Body of pancreas (tissue), 4 donors: ENCODE measurements at places on chromosomes 12 and 14. TPM values are rescaled to one million over a fixed set of nuclear protein-coding genes. Genes with fewer than 3 reads are reported as not detected.
A peak's percentile ranks its signal among the peaks of the same experiment; 100 is the strongest.

SLC25A21 gene
- total RNA-seq: not detected

DNA sequence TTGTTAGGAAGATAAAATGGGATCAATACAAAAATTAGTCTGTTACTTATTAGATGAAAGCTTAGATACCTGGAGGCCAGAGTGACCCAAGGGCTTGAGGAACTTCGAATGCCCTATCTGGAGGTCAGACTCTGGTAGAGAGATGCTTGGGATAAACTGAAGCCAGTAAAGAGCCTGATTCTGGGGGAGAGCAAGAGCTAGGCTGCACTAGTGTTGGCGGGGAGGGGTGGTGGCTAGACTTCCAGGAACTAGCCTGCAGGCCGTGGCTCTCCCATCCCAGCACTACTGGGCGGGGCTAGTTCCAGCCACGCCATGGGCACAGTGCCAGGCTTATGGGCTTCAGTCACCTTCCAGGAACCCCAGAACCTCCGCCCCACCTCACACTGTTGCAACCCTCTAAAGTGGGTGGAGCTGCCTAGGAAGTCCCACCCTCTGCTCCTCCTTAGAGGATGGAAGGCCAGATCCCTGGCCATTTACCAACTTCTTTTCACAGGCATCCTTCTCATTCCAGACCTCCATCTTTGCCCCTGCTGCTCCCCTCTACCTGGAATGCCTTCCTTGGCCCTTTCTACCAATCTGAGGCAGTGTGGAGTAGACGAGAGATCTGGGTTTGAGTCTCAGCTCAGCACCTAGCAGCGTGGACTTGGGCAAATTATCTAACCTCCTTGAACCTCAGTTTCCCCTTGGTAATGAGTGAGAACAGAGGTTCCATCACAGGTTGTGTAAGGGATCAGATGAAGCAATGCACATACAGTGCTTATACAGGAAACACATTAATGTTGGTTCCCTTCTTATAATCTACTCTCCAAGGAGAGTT, 6.3 kb upstream of the NFE2 start:
- H3K4me1 ChIP-seq: peaks cover 12% of the 10 kb centered on the region
- H3K27ac ChIP-seq: no peak overlapping the region
- no peaks in the 10 kb centered on the region for H3K36me3 ChIP-seq
- DNase-seq: peak; percentile 48
- H3K4me3 ChIP-seq: no peak overlapping the region

CCDC177 gene
- not detected for total RNA-seq

GRCh38 chr12:130619385-130620001, 96.6 kb downstream of the RIMBP2 start:
- peak; percentile 26 for DNase-seq
- no peaks in the 10 kb centered on the region for H3K27me3 ChIP-seq
- no peaks in the 10 kb centered on the region for H3K4me1 ChIP-seq

DNA sequence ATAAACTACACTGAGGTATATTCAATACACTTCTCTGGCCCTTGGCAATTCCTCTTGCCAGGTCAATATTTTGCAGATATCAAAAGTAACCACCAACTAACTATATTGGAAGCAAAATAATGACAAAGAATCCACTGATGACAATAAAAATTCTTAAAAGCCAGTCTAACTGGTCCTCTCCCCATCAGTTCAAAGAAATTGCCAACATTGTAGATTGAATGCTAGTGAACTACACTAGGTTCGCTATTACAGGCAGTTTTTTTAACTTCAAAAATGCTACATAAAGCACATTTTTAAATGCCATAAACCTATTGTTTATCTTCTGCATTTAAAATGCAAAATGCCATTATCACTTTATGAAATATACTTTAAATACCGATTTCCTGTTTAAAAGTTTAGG, 4.0 kb downstream of the CDK17 start:
- H3K27ac ChIP-seq: no peak overlapping the region
- no peaks in the 10 kb centered on the region for H3K27me3 ChIP-seq
- no peak for DNase-seq

RNASE7 gene
- not detected for total RNA-seq

- no peak for DNase-seq
- no peak overlapping the region for H3K4me3 ChIP-seq
- H3K36me3 ChIP-seq: no peaks in the 10 kb centered on the region
- peaks cover 3% of the 10 kb centered on the region for H3K4me1 ChIP-seq
Observed at GRCh38 chr14:103155826-103156394, 32.6 kb downstream of the TNFAIP2 start.
